ENCODE measurements at places on chromosomes 4 and X.

GRCh38 chr4:30600246-30601017 lies 119.7 kb upstream of the PCDH7 start:
- peak; percentile 75 for DNase-seq

GRCh38 chrX:65642914-65643491 lies 24.5 kb upstream of the MSN start:
- DNase-seq, result no peak

DNA sequence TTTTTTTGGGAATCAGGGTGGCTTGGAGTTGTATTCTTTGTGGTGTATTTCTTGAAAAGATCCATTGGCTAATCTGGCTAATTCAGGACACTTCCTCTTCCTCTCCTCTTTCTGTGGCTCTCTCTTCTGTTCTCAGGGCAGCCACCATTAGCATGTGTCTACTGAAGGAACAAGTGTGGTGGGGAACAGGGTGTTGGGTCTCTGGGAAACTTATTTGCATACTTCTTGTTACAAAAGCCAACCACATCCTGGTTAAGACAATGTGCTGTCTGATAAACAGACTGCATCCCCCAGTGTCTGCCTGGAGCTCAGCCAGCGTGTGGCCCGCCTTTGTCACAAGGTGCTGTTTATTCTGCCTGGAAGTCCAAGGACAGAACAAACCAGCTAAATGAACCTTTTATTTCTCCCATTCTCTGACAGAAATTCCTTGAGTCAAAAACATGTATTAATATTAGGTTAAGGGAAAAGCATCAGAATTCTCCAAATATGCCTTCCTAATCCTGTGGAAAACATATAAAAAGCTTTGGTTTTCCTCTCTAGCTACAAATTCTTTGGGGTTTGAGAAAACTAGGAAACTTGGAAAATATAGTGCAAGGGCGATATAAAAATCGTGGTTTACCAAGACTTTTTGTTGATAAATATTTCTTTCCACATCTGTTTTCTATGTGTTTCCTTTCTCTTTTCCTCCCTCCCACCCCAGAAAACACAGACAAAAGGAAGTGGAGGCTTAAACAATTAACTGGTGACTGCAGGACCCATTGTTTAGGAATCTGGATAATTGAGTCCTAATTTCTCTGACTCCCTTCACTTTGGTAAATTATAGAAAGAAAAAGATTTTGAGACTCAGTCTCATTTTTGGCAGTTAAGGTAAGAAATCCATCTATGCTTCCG lies 203.6 kb downstream of the SPRY1 start:
- peak; percentile 23 for DNase-seq

DNA sequence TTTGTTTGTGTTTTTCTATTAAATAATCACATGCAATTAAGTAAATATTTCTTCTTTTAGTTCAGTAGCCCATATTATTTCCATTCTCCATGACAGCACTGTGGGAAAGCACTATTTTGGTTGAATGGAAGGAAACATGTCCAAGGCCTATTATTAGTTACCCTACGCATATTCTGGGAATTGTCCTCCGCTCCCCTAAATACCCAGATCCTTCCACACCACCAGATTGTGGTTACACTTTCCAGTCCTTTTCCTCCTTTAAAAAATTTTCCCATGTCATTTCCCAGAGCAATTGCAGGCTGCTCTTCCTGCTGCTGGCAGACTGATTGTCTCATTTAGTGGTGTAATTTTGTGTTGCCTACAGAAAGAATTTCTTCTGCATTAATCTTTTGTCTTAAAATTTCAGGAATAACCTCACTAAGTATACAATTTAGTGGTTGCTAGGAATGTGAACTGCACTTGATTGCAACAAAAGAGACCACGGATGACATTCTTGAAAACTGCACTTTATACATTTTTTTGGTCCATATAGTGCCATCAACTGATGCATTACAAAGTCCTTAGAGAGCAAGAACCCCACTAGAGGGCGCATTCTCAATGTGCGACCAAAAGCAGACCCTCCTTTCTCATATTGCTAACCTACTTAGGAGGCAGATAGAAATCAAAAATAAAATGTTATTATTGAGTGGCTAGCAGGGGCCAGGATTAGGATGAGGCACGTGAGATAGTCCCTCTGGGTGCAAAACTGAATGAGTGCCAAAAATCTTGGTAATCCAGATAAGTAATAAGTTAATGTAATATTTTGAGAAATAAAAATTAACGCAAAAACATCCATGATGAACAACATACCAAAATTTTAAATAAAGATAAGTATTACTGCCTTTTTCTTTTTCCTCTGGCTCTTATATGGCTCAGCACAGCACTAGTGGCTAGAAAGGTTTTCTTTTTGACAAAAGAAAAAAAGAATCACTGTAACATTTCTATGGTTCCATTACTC lies 98.8 kb upstream of the IQCM start:
- peak; percentile 60 for DNase-seq

- peak; percentile 72 for DNase-seq
Observed at GRCh38 chr4:113575401-113575800, 186.1 kb downstream of the CAMK2D start.

- no peak for DNase-seq
Observed at GRCh38 chr4:153074936-153075630, 129.2 kb upstream of the TRIM2 start.

GRCh38 chr4:168867128-168867527 lies 142.9 kb downstream of the CBR4 start:
- peak; percentile 65 for DNase-seq

- no peak for DNase-seq
Observed at GRCh38 chr4:1644891-1645657, 39.0 kb downstream of the FAM53A start.

DNA sequence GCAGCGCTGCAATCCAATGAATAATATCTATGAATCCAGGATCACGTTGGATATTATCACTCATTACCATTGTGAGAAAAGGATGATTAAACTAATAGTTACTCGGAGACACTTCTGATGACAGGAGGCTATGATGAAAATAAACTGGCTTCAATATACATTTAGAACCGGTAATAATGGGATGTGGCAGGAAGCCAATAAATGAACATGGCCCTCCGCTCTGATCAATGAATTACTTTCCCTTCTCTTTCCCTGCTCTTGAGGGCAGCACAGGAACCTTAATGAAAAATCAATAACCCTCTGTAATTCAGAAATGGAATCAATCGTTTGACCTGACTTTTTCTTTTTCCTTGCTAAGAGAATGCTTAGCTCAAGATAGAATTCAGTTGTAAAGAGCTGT lies 103.9 kb upstream of the PAQR3 start:
- no peak for DNase-seq

DNA sequence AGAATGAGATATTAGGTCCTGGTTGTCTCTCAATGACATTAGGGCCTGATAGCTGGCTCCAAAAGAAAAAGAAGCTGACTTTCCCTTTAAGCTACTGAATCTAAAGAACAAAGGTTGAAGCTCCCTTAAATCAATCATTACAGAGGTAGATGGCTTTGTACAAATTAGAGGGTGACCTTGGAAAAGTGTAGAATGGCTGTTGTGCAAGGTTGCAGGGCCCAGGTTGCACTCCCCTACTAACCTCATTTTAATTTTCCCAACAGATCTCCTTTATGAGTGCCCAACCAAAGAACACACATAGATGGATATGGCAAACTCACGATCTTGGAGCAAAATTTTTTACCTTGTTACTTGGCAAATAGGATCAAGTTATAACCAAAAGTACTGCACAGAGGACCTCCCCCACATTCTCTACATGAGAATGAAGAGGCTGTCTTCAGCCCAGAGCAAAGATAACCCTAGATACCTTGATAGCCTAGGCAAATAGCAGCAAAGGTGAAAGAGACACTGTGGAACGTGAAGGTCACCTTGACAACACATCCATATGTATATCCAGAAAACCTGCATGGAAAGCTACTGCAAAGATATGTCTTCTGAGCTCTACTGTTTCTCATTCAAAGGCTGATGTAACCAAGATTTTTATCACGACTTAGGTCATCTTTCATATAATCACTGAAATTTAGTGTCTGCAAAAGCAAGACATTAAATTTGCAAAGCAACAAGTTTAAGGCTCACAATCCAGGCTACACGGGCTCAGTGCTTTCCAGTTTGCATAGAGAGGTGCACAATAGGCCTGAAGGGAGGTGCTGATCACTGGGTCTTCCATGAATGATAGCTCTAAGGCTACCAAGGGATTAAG lies 23.0 kb downstream of the KLB start:
- no peak for DNase-seq

GRCh38 chr4:119286377-119287002 lies 35.4 kb downstream of the FABP2 start:
- peak; percentile 80 for DNase-seq

- DNase-seq, result no peak
Observed at GRCh38 chrX:91122151-91122694, 312.4 kb upstream of the PABPC5 start.

DNA sequence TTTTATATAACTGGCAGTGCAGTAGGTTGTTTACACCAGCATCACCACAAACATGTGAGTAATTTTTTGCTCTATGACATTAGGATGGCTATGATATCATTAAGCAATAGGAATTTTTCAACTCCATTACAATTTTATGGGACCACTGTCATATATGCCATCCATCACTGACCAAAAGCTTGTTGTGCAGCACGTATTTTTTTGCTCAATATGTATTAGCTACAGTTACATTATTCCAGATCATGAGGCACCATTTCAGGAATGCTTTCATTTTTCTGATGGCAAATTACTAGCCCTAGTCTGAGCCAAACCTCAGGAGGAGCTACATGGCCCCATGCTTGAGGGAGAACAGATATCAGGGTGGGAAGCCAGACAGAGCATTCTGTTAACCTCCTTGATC lies 56.8 kb upstream of the DCLK2 start:
- no peak for DNase-seq

GRCh38 chrX:12332786-12333347 lies 194.6 kb downstream of the FRMPD4 start:
- DNase-seq, result no peak

- no peak for DNase-seq
Observed at GRCh38 chrX:141989815-141990214, 86.1 kb downstream of the MAGEC1 start.

Data from fibroblast of skin of back (primary cell).